Stimulated activated naive CD8-positive, alpha-beta T cell treated with anti-CD3 and anti-CD28 coated beads, Interleukin-15, Interleukin-2, amounts not matched to agents 100 U/mL and 50 U/mL, for 24 hours (primary cell): ENCODE measurements at places on chromosomes 5 and 9.

- no peak for DNase-seq
These were observed 93.6 kb downstream of the UHRF2 start for GRCh38 chr9:6506571-6506970.

- DNase-seq, result no peak
These were observed 1052.0 kb downstream of the TAF11L14 start for GRCh38 chr5:18686253-18686652.

- no peak for DNase-seq
These were observed 133.6 kb upstream of the HMHB1 start for GRCh38 chr5:143678148-143678905.

DNA sequence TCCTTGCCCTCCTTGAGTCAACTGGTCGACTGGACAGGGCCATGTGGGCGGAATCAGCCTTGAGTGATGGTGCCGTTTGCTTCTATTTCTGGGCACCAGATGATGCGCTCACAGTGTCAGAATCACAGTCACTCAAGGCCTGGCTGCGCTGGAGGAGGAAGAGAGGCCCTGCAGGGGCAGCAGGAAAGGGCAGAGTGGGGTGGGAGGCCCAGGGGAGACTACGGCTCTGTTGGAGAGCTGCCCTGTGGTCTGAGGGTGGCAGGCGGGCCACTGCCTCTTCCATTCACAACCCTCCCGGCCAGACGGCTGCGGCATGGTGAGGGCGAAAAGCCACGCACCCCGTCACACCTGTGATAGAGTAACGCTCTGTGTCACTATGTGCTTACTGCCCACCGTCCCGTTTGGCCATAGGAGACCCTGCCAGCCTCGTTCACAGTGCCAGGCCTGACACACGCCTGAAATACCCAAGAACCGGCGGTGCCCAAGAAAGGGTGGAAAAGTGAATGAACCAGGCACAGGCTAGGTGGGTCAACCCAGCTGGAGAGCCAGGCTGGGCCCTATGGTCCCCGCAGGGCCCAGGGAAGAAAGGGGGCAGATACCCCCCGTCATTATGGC lies 9.9 kb downstream of the PLPP7 start:
- no peak for DNase-seq

GRCh38 chr9:68522131-68522530 lies 18.6 kb downstream of the TMEM252 start:
- DNase-seq, result no peak
